ENCODE measurements at places on chromosomes 1 and 21.
A peak's percentile ranks its signal among the peaks of the same experiment; 100 is the strongest.

- DNase-seq, result no peak
These were observed 31.8 kb upstream of the MAGOH start for GRCh38 chr1:53270107-53270506.

DNA sequence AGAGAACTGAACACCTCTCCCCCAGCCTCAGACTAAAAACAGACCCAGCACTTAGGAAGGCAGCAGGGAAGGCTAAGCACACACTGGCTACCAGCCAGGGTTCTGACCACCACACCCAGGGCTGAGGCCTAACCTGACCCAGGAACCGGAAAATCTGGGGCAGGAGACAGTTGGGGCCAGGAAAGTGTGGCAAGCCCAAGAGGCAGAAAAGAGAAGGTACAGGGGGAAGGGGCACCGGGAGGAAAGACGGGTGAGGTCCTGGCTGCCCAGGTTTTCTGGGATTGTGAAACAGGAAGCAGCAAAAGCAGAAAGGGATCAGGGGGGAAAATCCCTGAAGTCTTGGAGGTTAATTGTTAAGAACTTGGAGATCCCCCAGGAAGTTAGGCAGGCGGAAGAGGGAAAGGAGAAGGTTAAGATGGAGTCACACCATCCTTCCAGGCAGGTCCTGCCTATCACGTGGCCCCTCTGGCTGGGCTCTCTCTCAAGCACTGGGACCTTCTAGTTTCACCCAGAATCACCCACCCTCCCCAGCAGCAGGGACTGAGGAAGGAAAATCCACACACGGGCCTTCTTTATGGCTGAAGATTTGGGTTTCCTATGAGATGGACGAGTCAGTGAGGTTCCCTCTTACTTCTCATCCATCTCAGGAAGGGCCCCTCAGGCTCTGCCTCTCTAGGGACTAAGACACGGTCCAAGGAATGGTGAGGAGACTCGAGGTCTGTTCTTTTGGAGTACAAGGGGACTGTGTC, 2.6 kb downstream of the HDGF start:
- DNase-seq, result no peak

GRCh38 chr1:64363111-64363510, 106.8 kb upstream of the CACHD1 start:
- DNase-seq, result no peak

DNA sequence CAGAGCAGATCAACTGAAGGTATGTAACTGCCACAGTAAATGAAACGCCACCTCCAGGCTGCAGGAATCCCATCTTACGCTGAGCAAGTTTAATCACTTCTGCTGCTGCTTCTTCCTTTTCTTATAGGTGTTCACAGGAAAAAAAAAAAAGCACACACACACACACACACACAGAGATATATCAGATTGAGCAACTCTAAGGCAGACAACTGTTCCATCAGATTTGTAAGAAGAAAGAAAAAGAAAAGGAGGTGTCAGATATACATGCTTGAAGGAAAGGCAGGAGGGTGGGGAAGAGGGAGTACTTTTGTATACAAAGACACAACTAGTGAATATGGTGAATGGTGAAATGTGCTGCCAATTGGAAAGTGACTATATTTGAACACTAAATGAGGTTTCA, 28.6 kb downstream of the DSTYK start:
- no peak for DNase-seq

GRCh38 chr21:39568361-39568760, 44.4 kb upstream of the B3GALT5 start:
- no peak for DNase-seq

- no peak for DNase-seq
These were observed 57.7 kb upstream of the ZC3H11B start for GRCh38 chr1:219670426-219671149.

- no peak for DNase-seq
These were observed 51.3 kb upstream of the IFFO2 start for GRCh38 chr1:19007491-19008441.

- DNase-seq, result no peak
These were observed 3.1 kb downstream of the ESPN start for GRCh38 chr1:6427441-6428390.

GRCh38 chr1:50936321-50936720, 23.7 kb downstream of the FAF1 start:
- DNase-seq, result no peak

- DNase-seq, result no peak
These were observed 985.2 kb upstream of the B3GALT2 start for GRCh38 chr1:194171596-194171995.

GRCh38 chr1:195773931-195774330, 834.3 kb downstream of the KCNT2 start:
- no peak for DNase-seq

DNA sequence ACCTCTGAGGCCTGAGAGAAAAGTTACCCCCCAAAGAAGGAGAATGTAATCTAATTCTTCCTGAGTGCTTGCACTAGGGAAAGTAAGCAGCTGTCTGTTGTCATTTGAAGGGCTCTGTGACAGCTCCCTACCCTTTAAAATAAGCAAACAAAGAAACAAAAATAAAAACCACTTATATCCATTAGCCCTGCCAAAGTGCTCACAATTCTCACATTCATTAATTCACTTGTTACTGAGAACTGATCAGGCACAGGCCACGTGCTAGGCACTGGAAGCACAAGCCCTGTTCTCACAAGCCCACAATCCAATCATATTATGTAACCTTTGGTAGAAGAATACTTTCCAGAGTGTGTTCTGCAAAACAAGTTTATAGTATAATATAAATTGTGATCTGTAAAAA, 199.4 kb downstream of the ZC3H11B start:
- no peak for DNase-seq

DNA sequence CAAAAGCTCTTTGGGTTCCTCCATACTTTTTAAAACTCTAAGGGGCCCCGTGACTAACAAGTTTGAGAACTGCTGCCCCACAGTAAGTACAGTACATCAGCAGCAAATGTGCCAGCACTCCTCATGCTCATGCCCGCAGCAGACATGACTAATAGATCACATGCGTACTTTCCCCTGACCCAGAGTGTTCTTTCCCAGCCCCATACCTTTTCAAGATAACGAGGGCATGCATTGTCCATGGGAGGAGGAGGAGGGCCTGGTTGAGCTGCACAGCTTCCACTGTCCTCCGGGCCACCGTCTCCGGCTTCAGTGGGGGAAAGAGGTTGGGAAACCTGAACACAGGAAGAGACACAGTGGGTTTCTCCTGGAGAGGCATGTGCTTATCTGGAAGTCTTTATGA, 45.5 kb downstream of the DHRS3 start:
- DNase-seq, result no peak

- peak; percentile 90 for DNase-seq
These were observed 157.9 kb upstream of the NRIP1 start for GRCh38 chr21:15222707-15223106.

DNA sequence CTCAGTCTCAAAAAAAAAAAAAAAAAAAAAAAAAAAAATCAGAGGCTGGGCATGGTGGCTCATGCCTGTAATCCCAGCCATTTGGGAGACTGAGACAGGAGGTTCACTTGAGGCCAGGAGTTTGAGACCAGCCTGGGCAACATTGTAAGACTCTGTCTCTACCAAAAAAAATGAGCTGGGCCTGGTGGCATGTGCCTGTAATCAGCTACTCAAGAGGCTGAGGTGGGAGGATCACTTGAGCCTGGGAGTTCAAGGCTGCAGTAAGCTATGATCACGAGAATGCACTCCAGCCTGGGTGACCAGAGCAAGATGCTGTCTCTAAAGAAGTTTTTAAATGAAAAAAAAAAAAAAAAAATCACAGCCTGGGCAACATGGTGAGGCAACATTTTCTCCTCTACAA, 10.3 kb downstream of the SEMA4A start:
- no peak for DNase-seq

- DNase-seq, result no peak
These were observed 19.1 kb upstream of the HMGCS2 start for GRCh38 chr1:119787776-119788175.

DNA sequence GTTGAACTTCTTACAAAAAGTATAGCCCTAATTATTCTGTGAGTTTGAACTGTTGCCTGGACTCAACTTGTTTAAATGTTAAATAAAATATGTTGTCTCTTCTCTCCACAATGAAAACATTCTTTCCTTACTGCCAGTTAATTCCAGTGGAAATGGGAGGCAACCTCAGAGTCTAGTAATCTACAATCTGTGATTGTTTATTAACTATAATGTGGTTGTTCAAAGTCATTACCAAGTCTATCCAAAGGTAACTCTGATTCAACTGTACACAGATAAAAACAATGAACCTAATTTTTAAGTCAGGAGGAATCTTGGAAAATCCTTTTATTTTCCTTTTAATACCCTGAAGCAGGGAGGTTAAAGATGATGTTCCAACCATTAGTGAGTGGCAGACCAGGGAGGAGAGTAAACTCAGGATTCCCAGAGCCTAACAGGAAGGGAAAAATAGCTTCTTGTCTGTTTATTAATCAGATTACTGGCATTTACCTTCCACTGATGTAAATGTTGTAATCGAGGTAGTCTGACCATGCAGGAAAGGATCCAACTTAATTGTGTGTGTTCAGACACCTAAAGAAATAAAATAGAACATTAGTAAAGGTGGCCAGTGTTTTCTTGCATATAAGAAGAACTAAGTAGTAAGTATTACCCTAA, 57.1 kb upstream of the TBX15 start:
- DNase-seq, result no peak

GRCh38 chr1:54111624-54112023, 41.2 kb downstream of the CDCP2 start:
- no peak for DNase-seq

- DNase-seq, result no peak
These were observed 55.1 kb upstream of the EFHD2 start for GRCh38 chr1:15354580-15354965.

DNA sequence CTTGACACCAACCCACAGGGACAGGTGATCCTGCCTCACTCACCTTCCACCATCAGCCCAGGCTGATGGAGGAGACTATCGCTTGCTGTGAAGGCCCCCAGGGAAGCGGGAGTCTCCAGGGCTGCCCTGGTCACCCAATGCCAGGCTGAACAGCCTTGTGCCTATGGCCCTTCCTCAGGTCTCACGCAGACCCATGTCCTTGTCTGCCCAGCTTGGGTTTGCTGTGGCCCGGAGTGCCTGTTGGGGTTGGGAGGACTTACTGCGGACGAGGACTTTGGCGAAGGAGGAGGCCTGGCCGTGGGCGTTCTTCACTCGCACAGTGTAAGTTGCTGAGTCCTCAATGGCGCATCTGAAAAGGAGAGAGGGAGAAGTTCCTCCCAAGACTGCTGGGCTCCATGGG, 14.3 kb downstream of the MYOM3 start:
- DNase-seq, result no peak

GRCh38 chr1:51636764-51637522, 20.1 kb downstream of the OSBPL9 start:
- peak; percentile 82 for DNase-seq

DNA sequence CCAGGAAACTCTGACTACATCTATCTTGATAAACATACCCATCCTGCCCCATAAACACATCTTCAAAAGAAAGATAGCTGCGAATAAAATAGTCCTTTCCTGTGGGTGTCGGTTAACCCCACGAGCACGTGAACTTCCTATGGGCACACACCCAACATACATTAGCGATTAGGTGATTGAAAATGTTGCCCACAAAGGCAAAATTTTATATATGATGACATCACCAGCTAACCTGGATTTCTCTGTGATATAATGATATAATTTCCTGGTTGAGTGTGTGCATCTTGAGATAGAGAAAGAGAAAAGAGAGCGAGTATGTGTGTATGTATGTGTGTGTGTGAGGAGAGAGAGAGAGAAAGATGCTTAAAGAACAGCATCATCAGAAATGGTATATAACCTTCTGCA, 296.1 kb downstream of the PTPRC start:
- no peak for DNase-seq

GRCh38 chr1:7405844-7406500, 365.1 kb upstream of the VAMP3 start:
- no peak for DNase-seq

GRCh38 chr1:72954943-72955342, 672.6 kb upstream of the NEGR1 start:
- no peak for DNase-seq

- DNase-seq, result no peak
These were observed 369.6 kb upstream of the ADGRL4 start for GRCh38 chr1:79376106-79376505.

DNA sequence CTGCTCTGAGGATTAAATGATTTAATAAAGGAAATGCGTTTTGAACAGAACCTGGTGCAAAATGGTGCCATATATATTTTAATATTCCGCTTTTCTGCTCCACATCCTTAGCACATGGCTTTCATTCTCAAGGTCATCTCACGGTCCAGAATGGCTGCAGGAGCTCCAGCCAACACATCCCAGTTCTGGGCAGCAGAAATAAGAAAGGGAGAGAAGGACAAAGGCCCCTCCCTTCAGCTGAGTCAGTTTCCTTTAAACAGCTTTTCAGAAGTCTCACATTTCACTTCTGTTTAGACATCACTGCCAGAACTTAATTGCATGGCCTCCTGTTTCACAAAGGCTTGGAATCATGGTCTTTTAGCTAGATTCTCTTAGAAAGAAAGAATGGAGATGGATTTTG, 75.2 kb upstream of the LRRN2 start:
- no peak for DNase-seq

DNA sequence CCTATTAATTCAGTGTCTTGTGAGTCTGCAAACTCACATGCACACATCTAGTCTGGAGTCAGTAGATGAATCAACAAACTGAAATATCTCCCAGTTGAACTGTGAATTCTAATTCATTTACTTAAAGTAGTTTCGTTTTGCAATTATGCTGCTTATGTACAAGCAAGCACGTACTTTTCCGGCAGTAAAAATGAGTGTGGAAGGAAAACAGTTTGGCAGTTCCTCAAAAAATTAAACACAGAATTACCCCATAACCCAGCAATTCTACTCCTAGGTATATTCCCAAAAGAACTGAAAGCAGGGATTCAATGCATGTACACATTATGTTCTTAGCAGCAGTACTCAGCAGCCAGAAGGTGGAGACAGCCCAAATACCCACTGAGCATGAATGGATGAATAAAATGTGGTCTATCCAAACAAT, 49.3 kb downstream of the GNB1 start:
- DNase-seq, result no peak

DNA sequence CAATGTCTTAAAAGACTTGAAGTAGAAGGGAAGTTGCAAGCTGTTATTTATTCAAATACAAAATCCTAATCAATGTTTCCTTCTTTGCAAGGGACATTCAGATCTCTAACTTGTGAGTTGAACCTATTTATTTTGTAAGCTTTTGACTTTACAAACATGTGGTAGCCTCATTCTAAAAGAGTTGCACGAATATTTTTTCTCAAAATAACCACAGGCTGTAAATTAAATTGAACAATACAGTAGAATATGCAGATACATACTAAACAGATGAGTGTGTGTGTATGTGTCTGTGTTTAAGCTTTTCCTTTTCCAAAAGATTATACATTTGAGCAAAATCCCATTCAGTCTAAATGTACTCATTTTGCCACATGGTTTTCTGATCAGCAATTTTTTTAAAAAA, 4.8 kb upstream of the DYNLT5 start:
- DNase-seq, result no peak

Measured in epithelial cell of prostate (primary cell).